ENCODE measurements at places on chromosomes 7 and 10.

GRCh38 chr7:46164629-46165028 is 243.6 kb upstream of the IGFBP3 start:
- no peak for DNase-seq

DNA sequence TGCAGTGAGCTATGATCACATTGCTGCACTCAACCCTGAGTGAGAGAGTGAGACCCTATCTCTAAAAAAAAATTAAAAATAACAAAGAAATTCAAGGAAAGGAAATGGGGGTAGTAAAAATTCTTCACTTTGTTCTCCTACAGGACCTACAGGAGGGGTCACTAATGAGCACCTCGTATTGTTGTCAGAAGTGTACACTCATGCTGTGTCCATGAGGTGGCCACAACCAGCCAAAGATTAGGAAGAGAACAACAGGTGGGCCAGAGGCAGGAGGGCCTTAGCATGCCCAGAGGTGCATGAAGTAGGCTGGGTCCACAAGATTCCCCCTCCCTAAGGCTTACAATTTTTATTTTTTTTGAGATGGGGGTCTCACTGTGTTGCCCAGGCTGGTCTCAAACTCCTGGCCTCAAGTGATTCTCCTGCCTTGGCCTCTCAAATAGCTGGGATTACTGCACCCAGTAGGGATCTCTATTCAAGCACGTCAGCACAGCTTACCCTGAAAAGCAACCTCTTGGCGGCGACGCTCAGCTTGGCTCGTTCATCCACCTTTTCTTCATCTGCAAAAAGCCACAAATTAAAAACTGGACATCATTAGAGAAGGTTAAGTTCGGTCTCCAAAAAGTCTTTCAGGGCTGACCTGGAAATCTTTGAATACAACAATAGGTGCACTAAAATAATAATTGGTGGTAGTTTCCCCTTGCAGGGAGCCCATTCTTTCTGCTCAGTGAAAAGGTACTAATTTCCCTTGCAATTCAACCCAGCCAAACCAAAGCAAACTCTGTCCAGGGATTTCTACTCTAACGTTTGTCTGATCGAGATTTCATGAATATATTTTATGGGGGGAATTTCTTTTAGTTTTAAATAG is 104.4 kb downstream of the SVIL start:
- DNase-seq, result no peak

- no peak for DNase-seq
Measured at GRCh38 chr10:5830629-5831445, 17.6 kb upstream of the GDI2 start.

DNA sequence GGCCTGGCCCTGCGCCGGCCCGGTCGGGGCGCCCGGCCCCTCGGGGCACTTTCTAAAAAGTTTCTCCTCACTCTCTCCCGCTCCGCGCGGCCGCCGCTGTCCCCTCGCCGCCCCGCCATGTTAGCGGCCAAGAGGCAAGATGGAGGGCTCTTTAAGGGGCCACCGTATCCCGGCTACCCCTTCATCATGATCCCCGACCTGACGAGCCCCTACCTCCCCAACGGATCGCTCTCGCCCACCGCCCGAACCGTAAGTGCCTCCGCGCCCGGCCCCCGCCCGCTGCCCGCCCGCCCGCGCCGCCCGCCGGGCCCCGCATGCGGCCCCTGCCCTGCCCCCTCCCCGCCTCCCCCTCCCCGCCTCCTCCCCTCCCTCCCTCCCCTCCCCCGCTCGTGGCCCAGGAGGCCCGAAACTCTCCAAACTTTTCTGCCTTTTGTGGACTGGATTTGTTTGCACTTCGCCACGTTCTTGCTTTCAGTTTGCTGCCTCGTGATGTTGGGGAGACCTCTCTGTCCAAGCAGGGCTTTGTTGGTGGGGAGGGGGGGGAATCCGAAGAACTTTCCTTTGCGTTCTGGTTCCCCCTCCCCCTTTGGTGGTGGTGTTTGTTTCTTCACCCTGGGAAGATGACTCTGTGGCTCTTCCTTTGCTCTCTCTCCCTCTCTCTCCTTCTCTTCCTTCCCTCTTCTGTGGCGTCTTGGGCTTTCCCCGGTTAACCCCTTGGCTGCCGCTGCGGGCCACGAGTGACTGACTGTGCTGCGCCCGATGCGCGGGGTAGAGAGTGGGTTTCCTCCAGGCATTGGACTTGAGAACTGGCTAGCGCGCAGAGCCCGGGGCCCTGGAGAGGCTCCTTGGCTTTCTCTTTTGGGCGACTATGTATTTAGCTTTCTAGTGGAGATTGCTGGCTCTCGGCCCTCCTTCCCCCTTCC is 1.6 kb downstream of the TCF7L2 start:
- DNase-seq, result no peak

GRCh38 chr10:35838054-35838453 is 196.0 kb upstream of the FZD8 start:
- DNase-seq, result no peak

GRCh38 chr7:50349963-50350944 is 45.7 kb downstream of the IKZF1 start:
- no peak for DNase-seq

DNA sequence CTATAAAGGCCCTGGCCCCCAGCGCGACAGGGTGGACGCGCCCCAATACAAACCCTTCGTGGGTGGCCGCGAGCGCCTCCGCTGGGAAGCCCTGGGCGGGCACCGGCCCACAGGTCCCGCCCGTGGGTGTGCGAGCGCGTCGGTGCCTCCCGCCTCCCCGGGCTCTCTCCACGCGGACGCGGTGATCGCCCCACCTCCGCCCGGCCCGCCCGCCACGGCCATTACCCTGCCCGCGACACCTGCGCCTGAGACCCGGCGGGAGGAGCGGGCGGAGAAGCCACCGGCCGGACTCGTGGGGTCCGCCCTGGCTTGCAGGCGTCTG is 81.2 kb downstream of the PAX2 start:
- DNase-seq, result no peak

GRCh38 chr10:44404741-44405437 is 20.0 kb upstream of the CXCL12 start:
- DNase-seq, result no peak

DNA sequence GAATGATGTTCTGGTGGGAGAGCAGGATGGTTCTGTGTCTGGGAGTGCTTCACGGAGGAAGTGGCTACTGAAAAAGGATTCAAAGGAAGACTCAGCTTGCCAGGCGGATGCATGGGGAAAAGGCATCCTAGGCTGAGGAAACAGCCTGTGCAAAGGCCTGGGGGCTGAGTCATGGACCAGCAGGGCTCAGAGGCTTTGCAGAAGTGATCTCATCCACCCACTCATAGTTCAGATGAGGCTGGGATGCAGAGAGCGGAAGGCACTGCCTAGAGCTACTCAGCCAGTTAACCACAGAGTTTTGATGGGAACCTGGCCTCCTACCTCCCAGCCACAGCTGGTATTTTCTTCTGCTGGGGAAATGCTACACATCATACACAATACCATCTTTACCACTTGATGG is 15.8 kb upstream of the ADAMTS14 start:
- no peak for DNase-seq

DNA sequence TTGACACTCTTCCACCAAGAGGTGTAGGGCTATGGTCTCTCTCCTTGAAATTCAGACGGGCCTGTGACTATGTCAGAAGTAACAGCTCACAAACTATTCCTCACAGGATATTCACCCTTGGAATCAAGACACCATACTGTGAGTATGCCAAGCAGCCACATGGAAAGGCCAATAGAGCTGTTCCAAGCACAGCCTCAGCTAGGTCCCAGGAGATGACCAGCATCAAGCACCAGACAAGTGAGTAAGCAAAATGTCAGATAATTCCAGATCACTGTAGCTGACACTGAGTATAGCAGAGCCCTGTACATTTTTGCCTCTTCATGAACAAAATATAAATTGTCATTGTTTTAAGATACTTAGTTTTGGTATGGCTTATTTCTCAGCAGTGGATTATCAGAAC is 88.1 kb upstream of the KCND2 start:
- DNase-seq, result no peak

DNA sequence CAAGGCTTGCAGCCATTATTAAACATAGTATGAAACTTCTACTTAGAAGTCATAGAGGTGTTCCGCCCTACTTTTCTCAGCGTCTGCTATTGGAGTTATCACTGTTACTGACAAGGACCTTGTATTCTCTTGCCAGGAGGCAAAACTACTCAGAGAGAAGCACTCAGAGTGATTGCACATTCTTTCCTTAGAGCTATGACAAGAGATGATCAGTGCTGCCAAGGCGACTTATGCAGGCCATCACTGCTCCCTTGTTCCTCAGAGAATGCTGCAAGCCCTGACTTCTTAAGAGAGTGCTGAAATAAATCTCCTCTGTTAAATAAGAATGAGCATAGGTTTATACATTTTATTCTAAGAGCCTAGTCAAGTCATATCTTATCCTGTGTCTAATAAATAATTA is 534.6 kb upstream of the PHF14 start:
- DNase-seq, result no peak

DNA sequence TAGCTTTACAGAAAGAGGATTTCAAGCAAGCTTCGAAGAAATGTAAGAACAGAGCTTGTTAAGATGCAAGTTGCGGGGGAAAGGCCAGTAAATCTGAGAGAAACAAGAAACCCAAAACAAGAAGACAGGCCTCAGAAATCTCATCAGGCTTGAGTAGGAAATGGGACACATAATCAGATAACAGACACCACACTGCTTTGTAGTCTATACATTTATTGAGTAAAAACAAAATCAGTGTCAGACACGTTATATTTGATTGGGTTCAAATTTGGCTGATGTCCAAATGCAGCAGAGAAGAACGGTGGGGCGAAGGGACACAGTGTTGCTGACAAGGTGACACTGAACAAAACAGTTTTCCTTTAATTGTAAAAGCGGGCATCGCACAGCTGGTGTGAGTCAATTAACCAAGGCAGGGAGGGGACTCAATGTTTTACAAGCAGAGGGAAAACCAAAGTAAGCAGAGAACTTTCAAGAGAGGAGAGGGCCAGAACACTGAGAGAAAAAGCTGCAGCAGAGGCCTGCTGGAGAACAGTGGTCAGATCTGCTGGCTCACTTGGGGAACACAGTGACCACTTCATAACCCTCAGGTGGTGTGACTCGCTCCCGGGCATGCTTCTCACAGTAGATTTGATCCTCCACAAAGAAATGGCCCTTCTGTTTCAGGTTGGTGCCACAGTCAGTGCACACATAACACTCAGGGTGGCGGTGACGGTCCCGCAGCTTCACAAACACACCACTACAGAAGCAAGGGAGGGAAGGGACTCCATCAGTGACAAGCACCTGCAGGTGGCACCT is 43.5 kb downstream of the ACSM6 start:
- no peak for DNase-seq

GRCh38 chr10:129643266-129643665 is 176.2 kb downstream of the MGMT start:
- no peak for DNase-seq

DNA sequence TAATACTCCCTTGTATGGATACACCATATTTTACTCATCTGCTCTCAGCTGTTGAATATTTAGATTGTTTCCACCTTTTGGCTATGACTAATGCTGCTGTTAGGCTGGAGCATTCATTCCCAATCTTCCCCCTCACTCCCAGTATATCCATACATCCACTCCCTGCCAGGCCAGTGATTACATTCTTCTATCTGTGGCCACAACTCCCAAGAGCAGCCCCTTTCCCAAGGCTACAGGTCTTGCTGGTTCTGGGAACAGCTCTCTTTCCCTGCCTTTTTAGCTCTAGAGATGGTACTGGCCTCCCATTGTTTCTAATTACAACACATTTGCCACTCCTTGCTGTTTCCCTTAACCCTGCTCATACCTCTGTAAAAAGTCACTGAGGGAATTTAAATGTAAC is 28.2 kb downstream of the SFR1 start:
- no peak for DNase-seq

- DNase-seq, result no peak
Measured at GRCh38 chr7:88868456-88868855, 72.9 kb upstream of the TEX47 start.

DNA sequence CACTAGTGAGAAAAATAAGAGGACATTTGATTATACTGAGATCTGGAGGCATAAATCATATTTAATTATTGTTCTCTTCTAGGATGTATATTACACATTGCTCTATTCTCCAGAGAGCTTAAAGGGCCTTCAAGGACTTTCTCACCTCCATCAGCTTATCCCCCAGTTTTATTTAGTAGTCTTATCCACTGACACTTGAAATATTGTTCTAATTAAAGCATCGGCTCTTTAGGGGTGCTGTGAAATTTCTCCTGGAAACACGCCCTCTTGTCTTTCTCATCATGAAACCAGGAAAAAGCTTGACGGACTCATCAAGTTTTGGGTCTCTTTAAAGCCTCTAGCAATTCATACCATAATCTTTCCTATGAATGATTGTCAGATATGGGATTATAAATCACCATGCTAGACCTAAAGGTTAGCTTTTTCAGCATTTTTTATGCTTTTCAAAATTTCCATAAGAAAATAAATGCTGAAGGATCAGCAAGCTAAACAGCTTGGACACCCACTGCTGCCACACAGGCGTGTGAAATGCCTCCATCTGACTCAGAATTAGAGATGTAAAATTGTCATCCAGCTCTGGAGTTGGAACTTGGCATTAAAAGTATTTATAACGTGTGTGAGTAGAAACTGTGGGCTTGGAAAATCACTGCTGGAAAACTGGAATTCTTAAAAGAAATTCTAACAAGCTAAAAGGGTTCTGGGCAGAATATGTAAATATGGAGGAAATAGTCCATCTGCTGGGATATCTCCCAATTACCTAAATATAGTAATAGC is 216.3 kb downstream of the CHRM2 start:
- DNase-seq, result no peak

- DNase-seq, result no peak
Measured at GRCh38 chr10:44963772-44964633, 4.4 kb downstream of the RASSF4 start.

DNA sequence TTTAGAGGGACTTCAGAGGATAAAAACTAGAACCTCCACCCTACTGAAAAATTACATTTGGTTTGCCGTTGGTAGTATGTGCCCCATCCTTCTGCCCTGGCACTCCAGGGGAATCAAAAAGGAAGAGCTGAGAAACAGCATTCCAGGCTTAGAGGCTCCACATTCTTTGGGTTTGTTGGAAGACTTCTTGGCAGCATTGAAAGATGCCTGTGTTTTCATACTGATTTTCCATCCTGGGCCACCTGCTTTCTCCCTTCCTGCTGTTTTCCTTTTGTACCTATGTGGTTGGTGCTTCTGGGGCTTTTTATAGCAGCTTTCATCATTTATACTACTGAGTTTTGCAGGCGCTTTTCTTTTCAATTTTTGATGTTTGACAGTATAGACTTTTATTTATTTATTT is 61.7 kb downstream of the AUTS2 start:
- no peak for DNase-seq
